ENCODE measurements at places on chromosomes 5 and 9.
A peak's percentile ranks its signal among the peaks of the same experiment; 100 is the strongest.

GRCh38 chr5:33010846-33011245 is 299.7 kb downstream of the NPR3 start:
- H3K4me3 ChIP-seq = no peak overlapping the region
- H3K4me1 ChIP-seq = no peaks in the 10 kb centered on the region
- H3K36me3 ChIP-seq = no peaks in the 10 kb centered on the region
- no peaks in the 10 kb centered on the region for H3K27me3 ChIP-seq

DNA sequence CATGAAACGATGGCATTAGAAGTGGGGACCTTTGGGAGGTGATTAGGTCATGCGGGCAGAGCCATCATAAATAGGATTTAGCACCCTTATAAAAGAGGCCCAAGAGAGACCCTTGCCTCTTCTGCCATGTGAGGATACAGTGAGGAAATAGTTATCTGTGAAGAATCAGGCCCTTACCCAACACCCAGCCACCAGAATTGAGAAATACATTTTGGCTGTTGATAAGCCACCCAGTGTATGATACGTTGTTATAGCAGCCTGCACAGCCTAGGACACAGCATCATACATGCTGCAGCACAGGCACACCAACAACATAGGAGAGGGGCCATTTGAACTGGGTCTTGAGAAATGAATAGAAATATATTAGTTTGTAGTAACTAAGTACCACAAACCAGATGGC is 8.0 kb upstream of the MAMDC2 start:
- no peaks in the 10 kb centered on the region for H3K36me3 ChIP-seq
- H3K4me1 ChIP-seq = peaks cover 2% of the 10 kb centered on the region
- no peak overlapping the region for H3K27ac ChIP-seq
- H3K27me3 ChIP-seq = no peaks in the 10 kb centered on the region
- no peak for ATAC-seq
- H3K4me3 ChIP-seq = no peak overlapping the region

DNA sequence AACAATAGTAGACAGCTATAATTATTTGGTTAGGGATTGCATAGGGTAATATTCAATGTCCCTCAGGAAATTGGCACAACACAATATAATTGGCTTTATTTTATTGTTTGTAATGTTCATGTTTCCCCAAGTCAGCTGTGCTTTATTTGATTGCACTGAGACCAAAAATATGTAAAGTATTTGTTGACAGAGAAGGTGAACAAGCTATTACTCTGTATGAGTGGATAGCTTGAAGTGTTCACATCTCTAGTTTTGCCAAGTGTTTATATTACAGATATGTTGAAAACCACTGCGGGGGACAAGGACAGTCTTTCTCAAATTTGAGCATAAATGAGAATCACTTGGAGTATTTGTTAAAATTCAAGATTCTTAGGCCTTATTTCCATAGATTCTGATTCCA is 83.3 kb downstream of the RAB3C start:
- no peaks in the 10 kb centered on the region for H3K27me3 ChIP-seq
- no peak for ATAC-seq
- no peak overlapping the region for H3K27ac ChIP-seq
- H3K36me3 ChIP-seq = no peaks in the 10 kb centered on the region

DNA sequence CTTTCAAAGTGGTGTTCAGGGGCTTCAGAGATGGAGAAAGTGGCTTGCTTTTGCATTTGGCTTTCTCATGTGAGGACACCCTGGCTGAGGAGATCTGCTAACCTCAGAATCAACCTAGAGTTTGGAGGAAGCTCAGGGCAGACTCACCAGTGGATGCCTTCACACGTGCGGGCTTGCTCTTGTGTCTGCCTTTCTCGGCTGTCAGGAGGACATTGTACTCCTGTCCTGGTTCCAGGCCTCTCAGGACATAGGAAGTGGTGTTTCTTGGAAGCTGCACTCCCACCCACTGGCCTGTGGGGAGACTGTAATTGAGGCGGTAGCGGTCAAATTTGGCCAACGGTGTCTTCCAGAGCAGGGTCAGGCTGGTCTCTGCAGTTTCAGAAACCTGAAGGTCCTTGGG is 44.5 kb downstream of the TNC start:
- no peak overlapping the region for H3K4me3 ChIP-seq
- H3K27ac ChIP-seq = no peak overlapping the region
- no peak for ATAC-seq
- H3K4me1 ChIP-seq = peaks cover 2% of the 10 kb centered on the region
- no peaks in the 10 kb centered on the region for H3K36me3 ChIP-seq

GRCh38 chr5:112570708-112571444 is 151.8 kb upstream of the EPB41L4A start:
- H3K27ac ChIP-seq = no peak overlapping the region
- ATAC-seq = no peak
- no peaks in the 10 kb centered on the region for H3K4me1 ChIP-seq
- H3K27me3 ChIP-seq = no peaks in the 10 kb centered on the region
- H3K36me3 ChIP-seq = no peaks in the 10 kb centered on the region
- no peak overlapping the region for H3K4me3 ChIP-seq

- H3K27me3 ChIP-seq = peaks cover 18% of the 10 kb centered on the region
- H3K36me3 ChIP-seq = no peaks in the 10 kb centered on the region
- H3K27ac ChIP-seq = no peak overlapping the region
- H3K4me1 ChIP-seq = no peaks in the 10 kb centered on the region
- no peak overlapping the region for H3K4me3 ChIP-seq
- no peak for ATAC-seq
These were observed 33.4 kb upstream of the TBC1D2 start for GRCh38 chr9:98288881-98289280.

GRCh38 chr9:16521868-16522411 is 348.5 kb downstream of the BNC2 start:
- no peaks in the 10 kb centered on the region for H3K27me3 ChIP-seq
- peaks cover 24% of the 10 kb centered on the region for H3K4me1 ChIP-seq
- H3K36me3 ChIP-seq = no peaks in the 10 kb centered on the region
- H3K4me3 ChIP-seq = no peak overlapping the region
- ATAC-seq = peak; percentile 82
- peak overlapping the region; percentile 84 for H3K27ac ChIP-seq

DNA sequence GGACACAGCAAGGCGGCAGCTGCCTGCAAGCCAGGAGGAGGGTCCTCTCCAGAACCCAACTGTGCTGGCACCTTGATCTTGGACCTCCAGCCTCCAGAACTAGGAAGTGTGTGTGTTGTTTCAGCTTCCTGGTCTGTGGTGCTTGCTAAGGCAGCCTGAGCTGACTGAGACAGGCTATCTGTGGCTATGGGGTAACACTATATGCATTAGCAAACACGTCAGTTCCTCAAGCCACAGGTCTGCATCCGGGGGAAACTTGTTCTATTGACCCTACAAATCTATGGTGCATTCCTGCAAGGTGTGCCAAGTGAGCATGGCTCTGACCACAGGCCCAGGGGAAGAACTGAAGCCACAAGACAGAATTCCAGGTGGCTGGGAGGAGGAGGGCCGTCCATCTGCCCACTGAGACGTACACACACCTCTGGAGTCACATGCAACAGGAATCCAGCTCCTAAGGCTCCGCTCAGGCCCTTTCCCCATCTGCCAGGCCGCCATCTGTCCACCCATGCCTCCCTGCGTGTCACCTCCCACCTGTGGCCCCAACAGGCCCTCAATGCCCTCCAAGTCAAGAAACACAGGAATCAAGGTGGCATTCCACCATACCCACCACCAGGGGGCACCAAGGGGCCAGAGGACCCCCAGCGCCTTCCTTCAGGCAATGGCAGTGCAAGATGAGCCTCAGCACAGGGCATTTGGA is 174.9 kb downstream of the ROR2 start:
- H3K4me1 ChIP-seq = no peaks in the 10 kb centered on the region
- ATAC-seq = peak; percentile 20
- no peak overlapping the region for H3K27ac ChIP-seq
- no peak overlapping the region for H3K4me3 ChIP-seq

GRCh38 chr9:108467653-108468324 is 388.0 kb downstream of the ACTL7B start:
- H3K4me3 ChIP-seq = no peak overlapping the region
- H3K36me3 ChIP-seq = no peaks in the 10 kb centered on the region
- peaks cover 17% of the 10 kb centered on the region for H3K4me1 ChIP-seq
- no peak overlapping the region for H3K27ac ChIP-seq

- H3K36me3 ChIP-seq = no peaks in the 10 kb centered on the region
- no peaks in the 10 kb centered on the region for H3K27me3 ChIP-seq
- H3K4me1 ChIP-seq = peaks cover 6% of the 10 kb centered on the region
- H3K4me3 ChIP-seq = no peak overlapping the region
These were observed 244.4 kb upstream of the FBXL7 start for GRCh38 chr5:15255576-15255975.

DNA sequence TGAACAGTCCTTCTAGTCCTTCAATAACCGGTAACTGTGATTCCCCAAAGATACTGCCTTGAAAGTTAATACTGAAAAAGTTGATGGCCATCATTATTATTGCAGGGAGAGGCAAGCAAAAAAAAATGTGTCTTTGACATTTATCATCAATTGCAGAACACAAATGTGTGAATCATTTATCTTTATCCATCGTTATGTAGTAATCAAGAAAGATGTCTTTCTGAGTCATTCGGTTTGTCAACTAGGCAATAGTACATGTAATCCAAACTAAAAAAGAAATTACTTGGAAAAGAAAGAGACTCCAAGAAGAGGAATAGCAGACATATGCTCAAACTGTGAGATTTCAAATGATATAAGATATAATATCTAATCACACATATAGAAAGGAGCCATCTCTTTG is 473.0 kb downstream of the CETN3 start:
- H3K4me1 ChIP-seq = no peaks in the 10 kb centered on the region
- no peak overlapping the region for H3K27ac ChIP-seq
- no peaks in the 10 kb centered on the region for H3K36me3 ChIP-seq

GRCh38 chr9:109994141-109994540 is 213.8 kb downstream of the C9orf152 start:
- H3K4me3 ChIP-seq = no peak overlapping the region
- no peak for ATAC-seq
- H3K27me3 ChIP-seq = no peaks in the 10 kb centered on the region
- H3K27ac ChIP-seq = no peak overlapping the region

DNA sequence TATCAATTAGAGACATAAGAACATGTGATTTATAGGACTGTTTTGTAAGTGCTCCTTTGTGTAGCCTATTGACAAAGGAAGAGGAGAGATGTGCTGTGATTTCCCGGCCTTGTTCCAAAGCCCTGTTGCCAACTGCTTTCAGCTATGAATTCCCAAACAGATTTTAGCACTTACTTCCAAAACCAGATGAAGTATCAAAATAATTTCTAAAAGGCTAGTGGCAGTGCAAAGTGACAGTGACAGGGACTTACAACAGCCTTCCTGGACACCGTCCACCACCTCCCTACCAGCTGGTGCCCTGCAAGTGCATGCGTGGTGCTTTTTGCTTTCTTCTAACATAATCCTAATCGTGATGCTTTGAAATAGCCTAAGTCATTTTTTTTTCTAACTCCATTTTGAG is 254.1 kb upstream of the ACTBL2 start:
- H3K4me1 ChIP-seq = no peaks in the 10 kb centered on the region
- no peak overlapping the region for H3K27ac ChIP-seq
- no peak for ATAC-seq
- no peaks in the 10 kb centered on the region for H3K36me3 ChIP-seq
- no peak overlapping the region for H3K4me3 ChIP-seq

- ATAC-seq = peak; percentile 72
- H3K27ac ChIP-seq = no peak overlapping the region
- H3K36me3 ChIP-seq = no peaks in the 10 kb centered on the region
These were observed 131.6 kb upstream of the NIPBL start for GRCh38 chr5:36744773-36745589.

GRCh38 chr5:131957721-131958441 is 12.4 kb upstream of the MEIKIN start:
- no peak overlapping the region for H3K27ac ChIP-seq
- no peaks in the 10 kb centered on the region for H3K27me3 ChIP-seq
- H3K4me1 ChIP-seq = no peaks in the 10 kb centered on the region
- no peak overlapping the region for H3K4me3 ChIP-seq
- no peak for ATAC-seq

DNA sequence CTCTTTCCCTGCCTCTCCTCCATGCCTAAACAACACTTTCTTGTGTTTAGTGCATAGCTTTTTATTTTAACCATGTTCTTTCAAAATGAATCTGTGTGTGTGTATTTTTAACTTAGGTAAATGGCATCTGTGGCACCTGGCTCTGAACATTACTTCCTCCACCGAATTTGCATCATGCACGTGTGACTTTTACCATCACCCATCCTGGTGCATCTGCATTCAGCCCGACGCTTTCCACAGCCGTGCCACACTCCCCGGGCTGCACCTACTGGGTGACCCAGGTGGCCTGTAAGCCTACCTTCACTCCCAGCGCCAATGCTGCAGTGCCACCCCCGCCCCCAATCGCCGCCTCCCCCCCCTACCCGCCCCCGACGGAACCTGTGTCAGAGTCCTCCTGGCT is 12.7 kb upstream of the FCN1 start:
- H3K4me3 ChIP-seq = no peak overlapping the region
- no peak for ATAC-seq
- H3K27ac ChIP-seq = no peak overlapping the region
- H3K4me1 ChIP-seq = no peaks in the 10 kb centered on the region

DNA sequence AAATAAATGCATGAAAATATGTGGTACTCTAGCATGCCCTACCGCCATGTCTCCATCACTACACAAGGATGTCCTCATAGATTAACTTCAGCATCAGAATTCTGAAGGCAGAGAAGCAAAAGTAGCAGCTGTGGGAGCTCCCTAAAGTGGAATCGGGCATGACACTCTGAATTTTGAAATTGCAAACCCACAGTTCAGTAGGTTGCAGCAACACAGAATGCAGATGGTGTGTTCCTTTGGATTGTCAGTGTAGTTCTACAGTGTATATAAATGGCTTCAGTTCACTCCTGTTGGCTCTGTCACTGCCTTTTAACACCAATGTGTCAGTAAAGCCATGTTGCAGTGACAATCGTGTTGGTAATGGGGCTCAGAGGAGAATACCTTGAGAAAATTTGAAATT is 973.6 kb upstream of the WWC1 start:
- ATAC-seq = no peak
- H3K4me1 ChIP-seq = no peaks in the 10 kb centered on the region
- H3K27ac ChIP-seq = no peak overlapping the region
- H3K27me3 ChIP-seq = no peaks in the 10 kb centered on the region

DNA sequence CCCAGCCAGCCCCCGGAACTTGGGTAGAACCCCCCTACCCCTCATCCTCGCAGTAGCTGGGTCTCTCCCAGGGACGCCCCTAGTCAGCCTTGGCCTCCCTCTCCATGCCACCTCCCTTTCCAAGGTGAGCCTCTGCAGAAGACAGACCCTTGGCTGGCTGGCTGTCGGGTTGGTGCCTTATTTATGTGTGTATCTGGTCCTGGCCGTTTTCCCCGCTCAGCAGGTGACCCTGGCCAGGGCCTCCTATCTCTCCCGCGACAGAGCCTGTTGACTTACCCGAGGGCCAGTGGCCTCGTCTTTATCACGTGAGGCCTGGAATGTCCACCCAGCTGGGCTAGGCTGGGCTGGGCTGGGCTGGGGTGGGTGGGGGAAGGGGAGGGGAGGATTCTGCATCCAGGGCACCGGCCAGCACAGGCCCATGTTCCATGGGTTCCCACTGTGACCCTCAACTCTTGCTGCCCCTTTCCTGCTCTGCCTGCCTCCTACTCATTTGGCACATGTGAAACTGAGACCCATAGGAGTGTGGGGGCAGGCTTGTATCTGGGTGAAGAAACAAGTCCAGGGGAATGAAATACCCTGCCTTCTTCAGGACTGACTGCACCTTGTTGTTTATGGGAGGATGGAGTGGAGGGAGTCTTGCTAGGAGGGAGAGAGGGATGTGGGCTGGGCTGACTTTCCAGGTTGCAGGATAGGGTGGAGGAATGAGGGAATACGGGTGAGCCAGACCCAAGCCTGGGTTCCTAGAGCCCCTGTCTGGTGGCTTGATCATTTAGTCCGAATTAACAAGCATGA is 3.1 kb downstream of the CXXC5 start:
- H3K4me1 ChIP-seq = peaks cover 67% of the 10 kb centered on the region
- peaks cover 6% of the 10 kb centered on the region for H3K27me3 ChIP-seq
- H3K4me3 ChIP-seq = peak overlapping the region; percentile 90
- no peaks in the 10 kb centered on the region for H3K36me3 ChIP-seq
- ATAC-seq = peak; percentile 34

Measured in gastroesophageal sphincter (tissue), 4 donors.